Ecto neural progenitor cell (in vitro differentiated cells): ENCODE measurements at places on chromosomes 1 and 21.

- DNase-seq = peak; percentile 38
Measured at GRCh38 chr1:224759681-224760091, 143.6 kb downstream of the CNIH3 start.

DNA sequence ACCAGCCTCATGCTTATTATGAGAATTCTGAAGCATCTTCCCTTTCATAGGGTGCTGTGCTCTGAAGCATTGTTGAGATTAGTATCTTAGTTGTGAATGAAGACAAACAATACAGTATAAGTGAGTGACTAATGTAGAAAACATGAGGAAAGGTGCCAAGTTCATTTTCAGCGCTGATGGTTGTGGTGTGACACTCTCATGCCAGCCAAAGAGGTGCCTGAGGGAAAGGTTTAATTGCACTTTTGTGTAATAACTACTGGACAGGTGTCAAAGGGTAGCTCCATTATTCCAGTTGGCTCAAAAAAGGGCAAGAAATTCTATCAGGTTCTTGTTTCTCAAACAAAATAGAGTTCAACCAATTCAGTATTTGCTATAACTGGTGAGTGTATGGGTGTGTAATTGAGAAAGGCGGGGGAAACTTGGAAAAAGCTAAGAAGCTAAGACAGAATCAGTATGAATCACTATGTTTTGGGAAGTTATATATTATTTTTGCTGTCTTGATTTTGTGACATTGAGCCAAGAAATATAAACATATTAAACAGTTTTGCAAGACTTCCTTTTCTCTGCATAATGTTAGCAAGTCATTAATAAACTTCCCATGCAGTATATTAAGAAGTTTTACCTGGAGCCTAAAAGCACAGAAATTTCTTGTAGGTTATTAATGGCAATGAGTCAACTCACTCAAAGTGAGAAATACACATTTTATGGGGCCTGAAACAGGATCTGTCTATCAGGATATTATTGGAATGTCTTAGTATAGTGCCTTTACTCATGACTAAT lies 31.8 kb downstream of the KCNK2 start:
- DNase-seq = no peak

DNA sequence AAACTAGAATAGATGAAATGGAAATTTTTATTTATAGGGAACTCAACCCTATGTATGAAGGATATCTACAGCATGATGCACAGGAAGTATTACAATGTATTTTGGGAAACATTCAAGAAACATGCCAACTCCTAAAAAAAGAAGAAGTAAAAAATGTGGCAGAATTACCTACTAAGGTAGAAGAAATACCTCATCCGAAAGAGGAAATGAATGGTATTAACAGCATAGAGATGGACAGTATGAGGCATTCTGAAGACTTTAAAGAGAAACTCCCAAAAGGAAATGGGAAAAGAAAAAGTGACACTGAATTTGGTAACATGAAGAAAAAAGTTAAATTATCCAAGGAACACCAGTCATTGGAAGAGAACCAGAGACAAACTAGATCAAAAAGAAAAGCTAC lies 7.9 kb downstream of the USP1 start:
- DNase-seq = no peak

DNA sequence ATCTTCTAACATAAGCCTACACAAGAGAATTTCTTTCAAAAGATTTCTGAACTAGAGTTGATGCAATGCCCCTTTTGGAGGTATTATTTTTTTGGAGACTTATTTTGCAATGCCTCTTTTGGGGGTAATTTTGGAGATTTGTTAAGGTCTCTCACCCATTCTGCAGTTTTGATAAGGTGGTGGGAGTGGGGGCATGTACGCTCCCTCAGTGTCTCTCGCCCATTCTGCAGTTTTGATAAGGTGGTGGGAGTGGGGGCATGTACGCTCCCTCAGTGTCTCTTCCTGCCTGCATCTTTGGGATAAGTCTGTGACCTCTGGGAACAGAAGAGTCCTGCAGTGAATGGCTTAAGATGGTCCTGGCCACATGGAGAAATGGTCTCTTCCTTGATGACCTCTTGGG lies 312.2 kb downstream of the ZP4 start:
- DNase-seq = no peak
